ENCODE measurements at places on chromosomes 2 and 18. TPM values are rescaled to one million over a fixed set of nuclear protein-coding genes. Genes with fewer than 3 reads are reported as not detected.
A peak's percentile ranks its signal among the peaks of the same experiment; 100 is the strongest.

TLX2 gene
- total RNA-seq = not detected

CDK15 gene
- total RNA-seq = 0.94 TPM

FOXI3 gene
- 0.21 TPM for total RNA-seq

ANKRD36B gene
- 13.8 TPM for total RNA-seq

RSAD2 gene
- 1.5 TPM for total RNA-seq

CCDC142 gene
- 15.3 TPM for total RNA-seq

CFC1B gene
- total RNA-seq = not detected

PRSS56 gene
- not detected for total RNA-seq

SPP2 gene
- total RNA-seq = not detected

CREG2 gene
- not detected for total RNA-seq

ITGA4 gene
- total RNA-seq = 0.68 TPM

- DNase-seq = no peak
Observed at GRCh38 chr18:51193621-51194287, 3.7 kb downstream of the MEX3C start.

DNA sequence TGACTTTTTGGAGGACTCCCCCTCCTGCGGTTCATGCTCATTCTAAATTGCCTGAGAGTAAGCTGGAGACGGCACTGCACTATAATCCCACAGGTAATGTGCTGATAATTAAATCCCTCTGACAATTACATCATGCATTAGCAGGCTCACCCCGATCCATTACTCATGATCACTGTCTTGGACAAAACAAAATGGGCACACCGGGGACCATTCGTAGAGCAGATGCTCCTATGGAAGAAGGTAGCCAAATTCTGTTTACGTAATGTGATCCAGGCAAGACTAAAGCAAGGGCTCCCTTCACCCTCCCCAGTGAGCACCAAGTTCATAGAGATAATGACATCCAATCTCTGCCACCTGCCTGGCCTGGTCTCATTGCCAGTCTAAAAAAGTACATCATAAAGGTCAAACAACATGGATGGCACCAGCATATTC is 657.1 kb upstream of the SOX11 start:
- DNase-seq = no peak

DNA sequence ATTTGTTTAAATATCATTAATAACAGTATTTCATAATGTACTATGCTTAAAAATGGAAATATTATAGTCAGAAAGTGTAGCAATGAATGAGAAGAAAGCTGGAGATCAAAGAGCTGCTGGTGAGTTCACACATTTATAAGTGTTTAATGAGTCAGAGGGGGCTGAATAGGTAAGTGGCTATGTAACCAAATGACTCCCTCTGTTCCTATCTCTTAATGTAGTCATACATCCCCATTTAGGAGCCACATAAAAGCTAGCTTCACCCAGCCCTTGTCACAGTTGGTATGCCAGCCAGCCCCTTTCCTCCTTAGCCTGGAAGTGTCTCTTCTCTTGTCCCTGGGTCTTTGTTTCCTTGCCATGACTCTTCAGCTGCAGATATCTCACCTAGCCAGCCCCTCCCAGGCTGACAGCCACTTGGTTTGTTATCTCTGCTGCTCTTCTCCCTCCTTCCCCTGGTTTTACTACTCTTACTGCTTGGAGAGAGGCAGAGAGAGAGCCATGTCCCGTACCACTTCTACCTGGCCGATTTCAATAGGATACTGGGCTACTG is 438.6 kb upstream of the HNMT start:
- no peak for DNase-seq

- no peak for DNase-seq
Observed at GRCh38 chr2:16932826-16933225, 267.2 kb upstream of the CYRIA start.

- DNase-seq = no peak
Observed at GRCh38 chr2:214676421-214677089, 132.9 kb downstream of the BARD1 start.

DNA sequence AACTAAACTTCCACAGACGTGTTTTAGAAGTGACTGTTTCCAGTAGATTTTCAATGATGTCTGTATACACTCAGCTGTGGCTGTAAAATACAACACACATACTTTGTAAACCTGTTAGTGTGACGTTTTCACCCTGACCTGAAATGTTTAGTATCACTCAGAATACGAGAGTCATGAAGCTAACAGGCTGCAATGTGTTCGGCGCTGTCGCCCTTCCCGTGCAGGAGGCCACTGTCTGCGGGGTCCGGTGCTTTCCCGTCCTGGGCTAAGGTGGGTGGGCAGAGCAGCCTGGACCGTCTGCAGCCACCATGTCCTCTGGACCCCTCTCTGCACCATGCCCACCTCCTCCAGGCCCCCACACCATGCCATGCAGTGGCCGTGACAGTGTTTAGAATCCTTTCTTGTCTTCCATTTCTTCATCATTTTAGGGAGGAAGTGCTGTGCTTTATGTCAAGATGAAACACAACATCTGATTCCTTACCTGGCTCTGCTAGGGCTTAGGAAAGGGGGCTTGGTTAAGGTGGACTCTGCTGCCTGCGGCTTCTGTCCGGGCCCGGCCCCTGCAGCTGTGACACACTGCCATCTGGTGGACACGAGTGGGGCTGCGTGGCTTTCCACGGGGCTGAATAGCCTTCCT is 53.8 kb upstream of the RBM44 start:
- DNase-seq = peak; percentile 86

DNA sequence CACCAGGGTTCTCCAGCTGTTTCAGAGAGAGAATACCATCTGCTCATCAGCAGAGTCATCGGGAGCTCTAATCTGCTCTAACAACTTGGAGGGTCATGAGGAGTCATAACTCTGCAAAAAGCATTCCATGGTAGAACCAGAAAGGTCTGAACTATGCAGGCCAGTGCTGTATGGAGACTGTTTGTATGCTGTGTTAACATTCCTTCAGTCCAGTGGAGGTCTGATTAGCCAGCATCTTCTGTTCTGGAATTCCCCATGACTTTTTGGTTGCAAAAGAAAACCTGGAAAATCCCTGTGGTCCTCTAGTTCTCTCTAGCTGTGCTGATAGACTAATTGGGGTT is 9.4 kb upstream of the ITGB6 start:
- DNase-seq = no peak

DNA sequence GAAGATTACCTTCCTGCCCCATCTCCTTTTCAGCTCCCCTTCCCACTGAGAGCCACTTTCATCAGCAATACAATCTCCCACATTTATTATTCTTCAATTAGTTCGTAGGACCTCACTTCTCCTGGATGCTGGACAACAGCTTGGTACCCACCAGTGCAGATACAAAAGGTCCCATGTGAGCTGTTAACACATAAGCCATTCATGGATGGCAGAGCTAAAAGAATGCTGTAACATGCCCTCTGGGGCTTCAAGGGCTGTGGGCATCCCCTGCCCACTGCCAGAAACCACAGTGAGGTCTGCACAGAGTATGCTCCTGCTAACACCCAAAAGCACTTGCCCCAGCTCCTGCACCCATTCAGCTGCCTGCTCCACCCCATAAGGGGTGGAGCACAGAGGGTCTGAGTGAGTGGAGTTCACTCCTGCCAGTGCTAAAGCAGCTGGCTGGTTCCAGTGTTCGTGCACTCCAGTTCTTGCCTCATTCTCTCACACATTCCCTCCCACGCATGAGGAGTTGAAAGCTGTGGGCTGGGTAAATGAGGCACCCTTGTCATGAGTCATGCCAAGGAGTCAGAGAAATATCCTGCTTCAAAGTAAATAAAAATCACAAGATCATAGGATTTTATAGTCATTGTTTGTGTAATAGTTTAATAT is 305.9 kb upstream of the TMEFF2 start:
- no peak for DNase-seq

DNA sequence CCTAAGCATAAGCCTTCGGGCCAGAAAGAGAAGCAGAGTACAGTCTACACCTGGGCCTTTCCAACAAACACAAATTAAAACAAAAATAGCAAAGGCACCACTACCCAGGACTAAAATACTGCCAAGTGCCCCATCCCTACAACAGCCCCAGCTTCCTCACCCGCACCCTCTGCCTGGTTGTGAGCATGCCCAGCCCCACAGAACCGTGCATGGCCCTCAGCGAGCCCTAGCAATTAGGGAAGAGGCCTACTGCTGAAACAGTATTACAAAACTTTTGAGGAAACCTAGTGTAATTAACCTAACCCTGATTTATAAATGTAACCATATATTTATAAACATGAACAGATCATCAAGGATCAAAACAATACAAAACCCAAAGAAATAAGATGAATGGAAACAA is 44.2 kb downstream of the FARSB start:
- DNase-seq = no peak

- DNase-seq = no peak
Observed at GRCh38 chr2:153595939-153596338, 117.4 kb upstream of the RPRM start.

DNA sequence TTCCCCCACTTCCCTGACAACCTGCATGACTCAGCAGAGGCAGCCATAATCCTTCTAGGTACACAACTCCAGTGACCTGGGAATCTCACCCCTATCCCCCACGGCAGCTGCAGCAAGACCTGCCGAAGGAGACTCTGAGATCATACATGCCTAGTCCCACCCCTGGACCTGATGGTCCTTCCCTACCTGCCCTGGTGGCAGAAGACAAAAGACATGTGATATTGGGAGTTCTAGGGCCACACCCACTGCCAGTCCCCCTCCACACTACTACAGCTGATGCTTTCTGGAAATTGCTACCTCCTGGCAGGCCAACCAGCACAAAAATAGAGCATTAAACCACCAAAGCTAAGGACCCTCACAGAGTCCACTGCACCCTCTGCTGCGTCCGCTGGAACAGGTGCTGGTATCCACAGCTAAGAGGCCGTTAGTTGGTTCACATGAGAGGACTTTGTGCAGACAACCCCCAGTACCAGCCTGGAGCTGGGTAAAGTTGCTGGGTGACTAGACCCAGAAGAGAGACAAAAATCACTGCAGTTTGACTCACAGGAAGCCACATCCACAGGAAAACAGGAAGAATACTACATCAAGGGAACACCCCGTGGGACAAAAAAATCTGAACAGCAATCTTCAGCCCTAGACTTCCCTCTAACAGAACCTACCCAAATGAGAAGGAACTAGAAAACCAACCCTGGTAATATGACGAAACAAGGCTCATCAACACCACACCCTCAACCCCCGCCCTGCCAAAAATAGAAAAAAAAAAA is 12.5 kb downstream of the MARCO start:
- DNase-seq = no peak

DNA sequence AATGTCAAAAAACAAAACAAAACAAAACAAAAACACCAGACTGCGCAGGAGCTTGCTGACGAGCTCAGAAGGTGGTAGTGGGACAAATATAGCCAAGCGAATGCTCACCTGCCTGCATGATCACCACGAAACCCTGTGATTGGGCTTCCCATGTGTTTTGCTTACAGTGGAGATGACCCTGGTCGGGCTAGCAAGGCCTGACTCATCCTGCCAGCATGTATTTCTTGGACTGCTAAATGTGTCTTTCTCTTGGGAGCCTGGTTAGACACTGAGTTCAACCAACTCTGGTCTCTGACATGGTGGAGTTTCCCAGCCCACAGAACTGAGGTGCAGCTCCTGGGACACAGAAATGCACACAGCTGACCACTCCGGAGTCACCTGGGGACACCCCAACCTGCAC is 30.7 kb upstream of the DUSP2 start:
- no peak for DNase-seq

- DNase-seq = no peak
Observed at GRCh38 chr2:95260028-95261023, 13.9 kb upstream of the PROM2 start.

- DNase-seq = no peak
Observed at GRCh38 chr2:228535396-228535795, 353.9 kb upstream of the SPHKAP start.

- no peak for DNase-seq
Observed at GRCh38 chr2:85702800-85703199, 8.6 kb downstream of the GNLY start.

DNA sequence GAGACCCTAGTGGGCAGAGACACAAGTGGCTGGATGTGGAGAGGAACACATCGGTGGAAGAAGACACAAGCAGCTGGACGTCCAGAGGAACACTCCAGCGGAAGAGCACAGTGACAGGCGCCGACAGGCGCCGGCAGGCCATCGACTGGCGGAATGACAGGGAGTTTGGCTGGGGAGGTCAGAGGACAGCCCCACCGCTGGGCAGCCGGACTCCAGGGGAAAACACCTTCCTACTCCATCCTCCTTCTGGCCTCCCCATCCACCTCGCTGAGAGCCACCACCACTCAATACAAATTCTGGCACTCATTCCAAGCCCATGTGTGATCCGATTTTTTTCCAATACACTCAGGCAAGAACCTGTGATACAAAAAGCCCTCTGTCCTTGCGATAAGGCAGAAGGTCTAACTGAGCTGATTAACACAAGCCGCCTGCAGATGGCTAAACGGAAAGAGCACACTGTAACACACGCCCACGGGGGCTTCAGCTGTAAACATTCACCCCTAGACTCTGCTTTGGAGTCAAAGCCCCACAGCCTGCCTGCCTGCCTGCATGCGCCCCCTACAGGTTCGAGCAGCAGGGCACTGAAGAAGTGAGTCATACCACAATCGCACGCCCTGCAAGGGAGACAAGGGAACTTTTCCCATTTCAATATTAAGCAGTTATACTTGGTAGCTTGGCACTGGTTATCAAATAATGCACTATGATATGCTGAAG is 50.2 kb upstream of the LRP1B start:
- DNase-seq = no peak

GRCh38 chr18:35756506-35757117 is 175.1 kb downstream of the GALNT1 start:
- no peak for DNase-seq

DNA sequence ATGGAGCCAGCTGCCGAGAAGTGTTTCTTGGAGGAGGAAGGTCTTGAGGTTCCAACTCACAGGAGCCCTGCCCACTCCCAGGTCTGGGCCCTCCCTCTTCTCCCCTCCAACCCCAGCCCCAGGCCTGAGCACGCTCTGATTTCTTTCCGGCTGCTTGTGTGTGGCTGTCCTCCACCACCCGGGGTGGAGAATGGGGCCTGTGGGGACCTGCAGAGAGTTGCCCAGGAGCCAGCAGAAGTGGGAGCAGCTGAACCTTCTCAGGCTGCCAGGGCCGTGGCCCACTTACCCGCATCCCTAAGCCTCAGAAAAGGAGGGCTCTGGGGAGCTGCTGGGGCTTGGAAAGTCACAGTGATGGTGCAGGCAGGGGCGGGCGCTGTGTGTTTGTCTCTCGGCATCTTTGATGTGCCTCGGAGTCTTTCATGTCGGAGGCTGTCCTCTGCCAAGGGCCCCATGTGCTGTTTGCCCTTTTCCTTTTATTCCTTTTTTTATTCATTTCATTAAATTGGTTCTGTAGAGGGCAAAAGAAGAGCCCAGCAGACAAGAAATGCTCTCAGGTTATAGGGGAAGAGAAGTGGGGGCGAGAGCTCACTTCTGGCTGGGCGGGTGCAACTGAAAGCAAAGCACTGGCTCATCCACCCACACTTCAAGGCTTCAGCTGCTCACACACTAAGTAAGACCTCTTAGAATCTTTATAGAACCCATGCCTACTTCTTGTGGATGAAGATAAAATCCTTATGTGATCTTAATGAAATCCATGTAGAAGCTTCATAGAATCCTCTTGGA is 52.5 kb downstream of the SDC1 start:
- DNase-seq = peak; percentile 68

- DNase-seq = no peak
Observed at GRCh38 chr2:124563426-124563825, 538.3 kb downstream of the CNTNAP5 start.

Data from suprapubic skin (tissue), 4 donors.